Panc1 (cell line): ENCODE measurements at places on chromosomes 5 and 9. TPM values are rescaled to one million over a fixed set of nuclear protein-coding genes. Genes with fewer than 3 reads are reported as not detected.

- no peak for DNase-seq
Measured at GRCh38 chr9:112861155-112861554, 29.5 kb downstream of the SLC46A2 start.

Gene CNTRL
- 11.5 TPM for total RNA-seq

Gene LSM11
- 1.6 TPM for total RNA-seq

Gene NAIP
- total RNA-seq = 8.0 TPM

GRCh38 chr9:74255489-74255984 lies 241.6 kb upstream of the RORB start:
- DNase-seq = no peak

Gene MEGF10
- not detected for total RNA-seq
